ENCODE measurements at places on chromosomes 12 and 14. TPM values are rescaled to one million over a fixed set of nuclear protein-coding genes. Genes with fewer than 3 reads are reported as not detected.

DNA sequence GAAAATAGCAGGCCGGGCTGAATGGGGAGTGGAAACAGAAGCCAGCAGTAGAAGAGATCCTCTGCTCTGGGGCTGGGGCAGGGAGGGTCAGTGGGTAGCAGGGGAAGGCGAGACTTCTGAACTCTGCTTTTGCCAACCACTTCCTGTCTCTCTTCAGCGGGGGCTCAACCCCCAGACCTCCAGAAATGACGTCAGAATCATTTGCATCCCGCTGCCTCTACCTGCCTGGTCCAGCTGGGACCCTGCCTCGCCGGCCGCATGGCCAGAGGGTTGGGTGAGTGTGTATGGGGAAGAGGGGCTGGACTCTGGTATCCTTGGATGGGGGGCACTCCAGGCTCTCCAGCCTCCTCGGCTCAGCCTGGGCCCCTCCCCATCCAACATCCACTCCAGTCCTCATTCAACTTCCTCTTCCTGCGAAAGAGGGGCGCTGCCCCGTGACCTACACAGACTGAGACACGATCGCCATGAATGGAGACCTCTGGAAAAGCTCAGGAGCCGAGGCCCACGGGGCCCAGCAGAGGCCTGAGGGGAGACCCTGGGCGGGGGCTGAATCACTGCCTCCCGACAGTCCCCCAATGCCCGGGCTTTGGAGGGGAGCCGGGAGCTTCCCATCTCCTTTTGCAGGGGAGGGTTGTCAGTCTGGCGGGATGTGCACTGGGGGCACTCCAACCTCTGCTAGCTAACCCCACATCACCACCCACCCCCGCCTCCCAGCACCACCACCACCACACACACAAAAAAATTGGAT is 458 bp upstream of the HOXC4 start:
- DNase-seq: peak; percentile 45
- H3K4me1 ChIP-seq: peaks cover 16% of the 10 kb centered on the region
- H3K36me3 ChIP-seq: no peaks in the 10 kb centered on the region

ERO1A gene
- 88.7 TPM for total RNA-seq

GRCh38 chr12:76881142-76881541 is 2.3 kb upstream of the CSRP2 start:
- no peaks in the 10 kb centered on the region for H3K36me3 ChIP-seq
- H3K27ac ChIP-seq: no peak overlapping the region
- H3K4me1 ChIP-seq: peaks cover 36% of the 10 kb centered on the region
- H3K27me3 ChIP-seq: peaks cover 4% of the 10 kb centered on the region

DNA sequence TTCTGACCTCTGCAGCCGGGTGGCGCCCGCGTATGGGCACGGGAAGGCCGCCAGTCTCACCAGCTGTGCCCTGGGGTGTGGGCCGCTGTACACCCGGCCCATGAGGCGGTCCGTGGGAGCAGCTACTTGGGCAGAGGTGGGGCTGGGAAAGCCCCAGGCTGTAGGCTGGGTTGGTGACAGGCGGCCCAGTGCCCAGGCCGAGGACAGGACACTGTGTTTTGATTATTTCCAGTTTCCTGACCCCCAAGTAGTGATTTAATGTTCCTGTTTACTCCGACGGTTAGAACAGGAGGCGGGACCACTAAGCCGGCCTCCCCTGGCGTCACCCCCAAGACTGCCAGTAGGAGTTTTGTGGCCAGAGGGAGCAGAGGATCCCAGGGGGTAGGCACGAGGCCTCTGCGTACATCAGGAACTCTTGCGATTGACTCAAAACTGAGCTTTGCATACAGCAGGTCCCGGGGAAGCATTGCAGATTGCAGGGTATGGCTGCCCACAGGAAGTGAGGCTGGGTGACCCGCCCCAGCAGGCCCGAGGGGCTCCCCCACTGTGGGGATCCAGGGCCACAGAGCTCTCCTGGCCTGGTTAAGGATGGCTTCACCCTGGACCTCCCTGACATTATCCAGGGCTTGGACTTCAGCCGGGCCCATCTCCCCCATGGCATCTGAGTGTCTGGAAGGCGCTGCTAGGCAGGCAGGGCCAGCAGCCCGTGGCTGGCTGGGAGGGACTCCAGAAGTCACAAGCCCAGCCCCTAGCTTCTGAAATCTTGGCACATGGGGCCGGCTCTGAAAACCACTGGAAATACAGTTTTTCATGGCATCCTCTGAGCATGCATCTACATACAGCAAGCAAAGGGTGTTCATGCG is 42.5 kb upstream of the DIO3 start:
- DNase-seq: peak; percentile 39
- no peaks in the 10 kb centered on the region for H3K36me3 ChIP-seq
- no peak overlapping the region for H3K27ac ChIP-seq

GRCh38 chr12:108419949-108420348 is 80.8 kb upstream of the CMKLR1 start:
- no peaks in the 10 kb centered on the region for H3K27me3 ChIP-seq
- no peaks in the 10 kb centered on the region for H3K36me3 ChIP-seq
- DNase-seq: no peak
- no peak overlapping the region for H3K4me3 ChIP-seq

DNA sequence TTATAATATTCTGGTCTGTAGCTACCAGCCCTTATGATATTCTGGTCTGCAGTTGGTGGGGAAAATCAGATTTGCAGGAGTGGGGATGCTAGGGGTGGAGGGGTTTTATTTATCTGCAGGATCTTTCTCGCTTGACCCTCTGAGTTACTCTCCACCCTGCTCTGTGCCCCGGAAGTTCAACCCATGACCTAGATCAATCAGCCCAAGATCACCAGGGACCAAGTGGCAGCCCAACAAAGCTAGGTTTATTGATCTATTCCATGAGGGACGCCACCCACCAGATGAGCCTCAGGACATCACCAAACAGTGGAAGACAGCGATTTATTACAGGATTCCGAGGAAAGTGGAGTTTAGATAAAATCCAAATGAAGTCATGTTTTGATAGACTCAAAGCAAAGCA is 25.8 kb upstream of the C12orf76 start:
- H3K27ac ChIP-seq: no peak overlapping the region
- no peak for DNase-seq
- H3K4me3 ChIP-seq: no peak overlapping the region
- H3K4me1 ChIP-seq: no peaks in the 10 kb centered on the region
- H3K27me3 ChIP-seq: no peaks in the 10 kb centered on the region

SERPINA1 gene
- 120 TPM for total RNA-seq

DNA sequence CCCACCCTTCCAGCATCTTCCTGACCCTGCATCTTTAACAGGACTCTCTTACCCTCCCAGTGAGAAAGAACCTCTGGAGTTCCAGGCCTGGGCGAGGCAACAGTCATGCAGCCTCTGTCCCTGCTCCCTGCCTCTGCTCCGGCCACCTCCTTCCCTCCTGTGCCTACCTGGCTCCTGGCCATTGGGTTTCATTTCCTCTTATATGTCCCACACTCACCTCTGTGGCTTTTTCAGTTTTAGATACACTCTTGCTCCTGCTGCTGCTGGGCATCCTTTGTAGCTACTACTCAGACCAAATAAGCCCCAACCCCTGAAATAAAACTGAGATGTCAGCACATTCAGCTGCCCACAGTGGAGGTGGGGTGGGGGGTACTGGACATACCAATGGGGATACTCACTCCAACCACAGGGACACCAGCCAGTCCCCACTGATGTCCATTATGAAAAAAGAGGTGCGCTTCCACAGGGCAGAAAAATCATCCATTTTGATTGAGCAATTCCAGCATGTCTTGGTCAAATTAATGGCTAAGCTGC is 99.1 kb upstream of the NRXN3 start:
- no peaks in the 10 kb centered on the region for H3K27me3 ChIP-seq
- no peaks in the 10 kb centered on the region for H3K4me1 ChIP-seq
- no peak for DNase-seq
- H3K27ac ChIP-seq: no peak overlapping the region
- H3K36me3 ChIP-seq: no peaks in the 10 kb centered on the region

KTN1 gene
- 152 TPM for total RNA-seq

GRCh38 chr14:102760496-102761193 is 16.6 kb upstream of the TRAF3 start:
- H3K36me3 ChIP-seq: no peaks in the 10 kb centered on the region
- H3K27ac ChIP-seq: no peak overlapping the region
- no peak for DNase-seq

RNASE9 gene
- not detected for total RNA-seq

DNA sequence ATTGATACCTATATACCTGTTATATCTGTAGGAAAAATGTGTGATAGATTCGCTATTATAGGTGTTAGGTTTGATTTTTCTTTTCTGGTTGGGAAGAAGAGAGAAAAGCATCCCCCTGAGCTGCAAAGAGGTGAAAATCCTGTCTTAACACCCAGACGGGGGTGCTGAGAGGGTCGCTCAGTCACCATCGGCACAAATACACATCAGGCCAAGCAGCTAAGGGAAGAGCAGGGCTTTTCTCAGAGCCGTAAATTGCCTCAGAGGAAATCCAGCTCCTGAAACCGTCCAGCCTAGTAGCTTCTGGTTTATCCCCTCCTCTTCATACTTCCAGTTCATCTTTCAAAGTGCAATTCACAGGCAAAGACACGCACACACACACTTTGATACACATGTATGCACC is 111.1 kb upstream of the OVCH1 start:
- no peaks in the 10 kb centered on the region for H3K36me3 ChIP-seq
- H3K4me3 ChIP-seq: no peak overlapping the region
- H3K4me1 ChIP-seq: no peaks in the 10 kb centered on the region
- no peaks in the 10 kb centered on the region for H3K27me3 ChIP-seq
- no peak for DNase-seq

CHFR gene
- 59.9 TPM for total RNA-seq
